ENCODE measurements at places on chromosomes 6 and 20.

DNA sequence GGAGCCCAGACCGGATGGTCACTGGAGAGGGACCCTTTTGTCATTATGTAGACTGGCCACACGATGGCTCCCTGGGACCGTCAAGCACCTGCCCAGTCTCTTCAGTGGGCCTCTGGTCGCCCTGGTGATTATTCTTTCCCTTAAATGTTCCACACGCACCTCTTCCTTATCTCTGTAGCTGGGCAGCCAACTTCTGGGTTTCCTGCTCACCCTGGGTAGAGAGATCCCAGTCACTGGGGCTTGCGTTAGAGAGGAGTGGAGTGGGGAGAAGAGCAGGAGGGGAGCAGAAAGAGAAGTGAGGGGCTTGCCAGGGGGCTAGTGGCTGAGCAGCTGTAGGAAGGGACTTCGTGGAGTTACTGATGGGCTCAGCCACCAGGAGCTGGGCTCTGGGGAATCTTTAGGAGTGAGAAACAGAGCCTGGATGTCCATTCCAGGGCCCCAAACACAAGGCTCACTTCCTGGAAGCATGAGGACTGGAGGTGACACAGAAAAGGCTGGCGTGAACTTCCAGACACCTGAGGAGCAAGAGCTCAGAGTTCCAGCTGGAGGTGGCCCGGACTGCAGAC, 150.1 kb downstream of the DHX35 start:
- DNase-seq = no peak

- no peak for DNase-seq
Measured at GRCh38 chr20:61931476-61932198, 134.0 kb downstream of the TAF4 start.

- DNase-seq = no peak
Measured at GRCh38 chr6:14178083-14178445, 60.5 kb downstream of the CD83 start.

- no peak for DNase-seq
Measured at GRCh38 chr6:122408702-122409458, 9.4 kb downstream of the HSF2 start.

GRCh38 chr6:127107916-127108315, 10.6 kb upstream of the RSPO3 start:
- no peak for DNase-seq

GRCh38 chr6:7073082-7073820, 34.5 kb upstream of the RREB1 start:
- no peak for DNase-seq

DNA sequence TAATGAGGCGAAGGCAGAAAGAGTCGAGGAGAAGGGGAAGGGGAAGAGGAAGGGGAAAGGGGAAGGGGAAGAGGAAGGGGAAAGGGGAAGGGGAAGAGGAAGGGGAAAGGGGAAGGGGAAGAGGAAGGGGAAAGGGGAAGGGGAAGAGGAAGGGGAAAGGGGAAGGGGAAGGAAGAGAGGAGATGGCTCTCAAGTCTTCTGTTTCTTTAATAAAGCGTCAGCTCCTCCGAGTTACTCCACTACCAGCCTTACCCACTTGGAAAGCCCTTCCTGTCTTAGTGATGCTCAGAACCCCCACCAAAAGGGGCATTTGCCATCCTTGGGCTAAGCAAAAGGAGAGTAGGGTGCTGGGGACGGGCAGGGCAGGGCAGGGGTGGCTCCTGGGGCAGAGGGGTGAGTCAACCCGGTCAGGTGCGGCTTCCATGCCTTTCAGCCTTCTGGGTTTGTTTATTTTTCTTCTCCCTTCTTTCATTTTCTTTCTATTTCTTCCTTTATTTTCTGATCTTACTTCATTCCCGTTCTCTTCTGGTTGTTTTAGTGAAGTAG, 476 bp upstream of the CLIC5 start:
- no peak for DNase-seq

GRCh38 chr6:136506124-136506799, 44.0 kb downstream of the MAP7 start:
- DNase-seq = no peak

- DNase-seq = no peak
Measured at GRCh38 chr20:17884307-17885003, 84.1 kb downstream of the SNX5 start.

GRCh38 chr6:113978084-113978675, 7.2 kb upstream of the HDAC2 start:
- DNase-seq = no peak

DNA sequence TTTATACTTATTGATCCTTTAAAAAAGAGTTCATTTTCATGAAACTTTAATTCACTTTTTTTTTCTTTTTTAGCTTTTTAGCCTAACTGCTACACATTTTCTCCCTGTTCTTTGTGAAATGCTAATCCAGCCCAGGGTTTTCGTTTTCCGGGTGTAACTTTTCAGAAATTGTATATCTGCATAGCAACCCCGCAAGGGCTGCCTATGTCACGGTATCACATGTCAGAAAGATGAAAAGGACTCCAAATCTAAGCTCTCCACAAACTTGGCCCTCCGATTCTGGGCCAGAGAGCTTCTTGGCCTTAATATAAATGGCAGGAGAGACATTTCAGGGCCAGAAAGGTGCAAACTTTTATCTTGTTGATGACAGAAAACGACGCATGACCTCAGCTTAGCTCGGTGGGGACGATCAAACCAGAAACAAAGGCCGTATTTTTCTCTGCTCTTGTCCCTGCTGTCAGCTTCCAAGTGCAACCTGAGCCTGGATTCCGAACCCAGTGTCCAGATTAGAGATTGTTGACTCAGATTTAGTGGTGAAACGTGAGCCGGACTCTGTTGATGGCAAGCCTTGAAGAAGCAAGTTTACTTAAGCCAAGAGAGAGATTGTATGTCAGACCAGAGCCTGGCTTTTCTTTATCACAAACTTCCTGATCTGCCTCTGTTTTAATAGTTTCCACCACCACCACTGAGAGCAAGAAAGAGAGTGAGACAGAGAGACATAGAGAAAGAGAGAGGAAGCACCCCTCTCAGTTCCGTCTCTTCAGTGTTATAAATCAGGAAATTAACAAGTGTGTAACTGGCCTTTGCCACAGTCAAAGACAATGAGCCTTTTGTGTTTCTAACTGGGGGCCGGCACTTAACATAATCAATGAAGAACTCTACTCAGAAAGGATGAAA, 157.8 kb downstream of the SCML4 start:
- DNase-seq = no peak

- DNase-seq = no peak
Measured at GRCh38 chr6:100488244-100488643, 23.5 kb upstream of the SIM1 start.

DNA sequence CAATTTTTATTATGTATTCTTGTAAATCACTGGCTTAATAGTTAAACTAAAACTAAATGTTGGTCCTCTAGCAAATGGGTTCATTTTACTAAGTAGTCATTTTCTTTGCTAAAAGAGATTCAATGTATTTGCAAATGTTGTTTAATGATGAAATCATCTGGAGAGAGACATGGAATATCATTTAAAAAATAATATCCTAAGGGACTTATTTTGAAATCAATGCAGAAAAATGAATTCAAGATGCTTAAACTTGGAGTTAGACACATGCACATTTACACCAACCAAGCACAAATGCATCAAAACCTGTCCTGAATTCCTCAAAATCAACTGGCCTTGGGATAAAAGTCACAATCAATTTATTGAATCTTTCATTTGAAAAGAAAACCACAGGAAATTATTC, 165.0 kb upstream of the RNF217 start:
- no peak for DNase-seq

Measured in stimulated activated CD4-positive, alpha-beta T cell treated with anti-CD3 and anti-CD28 coated beads, Interleukin-1b, Interleukin-23, amount 100 ng/mL, for 1 hour (primary cell).